ENCODE measurements at places on chromosomes 3 and 15. TPM values are rescaled to one million over a fixed set of nuclear protein-coding genes. Genes with fewer than 3 reads are reported as not detected.

The EPHB1 gene
- total RNA-seq: 0.36 TPM

DNA sequence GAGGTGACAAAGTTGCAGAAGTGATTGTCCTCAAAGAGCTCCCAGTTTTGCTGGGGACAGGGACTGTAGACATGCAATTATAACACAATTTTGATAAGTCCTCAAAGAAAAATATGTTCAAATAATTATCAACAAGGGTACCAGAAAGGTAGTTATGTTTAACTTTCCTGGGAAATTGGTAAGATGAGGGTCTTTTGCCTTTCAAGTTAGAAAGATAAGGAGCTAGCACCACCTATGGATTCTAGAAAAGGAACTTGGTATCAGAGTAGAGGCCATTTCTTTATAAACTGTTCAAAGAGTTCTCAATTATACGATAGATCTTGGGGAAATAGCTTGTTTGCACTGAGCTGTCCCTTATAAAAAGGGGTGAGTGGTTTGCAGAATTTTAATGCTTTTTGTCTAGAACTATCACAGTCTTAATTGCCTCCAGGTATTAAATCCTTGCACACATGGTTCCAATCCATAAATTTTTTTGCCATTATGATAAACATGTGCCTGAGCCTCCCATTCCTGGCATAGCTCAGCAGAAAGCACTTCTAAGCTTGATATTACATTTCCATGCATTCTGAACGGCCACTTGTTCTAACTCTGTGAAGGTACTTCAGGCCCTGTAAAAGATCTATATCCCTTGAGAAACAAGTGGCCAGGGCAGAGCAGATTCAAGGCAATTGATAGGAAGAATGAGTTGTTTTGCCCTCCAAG is 247.5 kb upstream of the LRIG1 start:
- no peak overlapping the region for H3K27ac ChIP-seq
- H3K4me3 ChIP-seq: no peak overlapping the region
- H3K36me3 ChIP-seq: no peaks in the 10 kb centered on the region
- no peak for DNase-seq
- H3K27me3 ChIP-seq: no peaks in the 10 kb centered on the region
- peaks cover 9% of the 10 kb centered on the region for H3K4me1 ChIP-seq

DNA sequence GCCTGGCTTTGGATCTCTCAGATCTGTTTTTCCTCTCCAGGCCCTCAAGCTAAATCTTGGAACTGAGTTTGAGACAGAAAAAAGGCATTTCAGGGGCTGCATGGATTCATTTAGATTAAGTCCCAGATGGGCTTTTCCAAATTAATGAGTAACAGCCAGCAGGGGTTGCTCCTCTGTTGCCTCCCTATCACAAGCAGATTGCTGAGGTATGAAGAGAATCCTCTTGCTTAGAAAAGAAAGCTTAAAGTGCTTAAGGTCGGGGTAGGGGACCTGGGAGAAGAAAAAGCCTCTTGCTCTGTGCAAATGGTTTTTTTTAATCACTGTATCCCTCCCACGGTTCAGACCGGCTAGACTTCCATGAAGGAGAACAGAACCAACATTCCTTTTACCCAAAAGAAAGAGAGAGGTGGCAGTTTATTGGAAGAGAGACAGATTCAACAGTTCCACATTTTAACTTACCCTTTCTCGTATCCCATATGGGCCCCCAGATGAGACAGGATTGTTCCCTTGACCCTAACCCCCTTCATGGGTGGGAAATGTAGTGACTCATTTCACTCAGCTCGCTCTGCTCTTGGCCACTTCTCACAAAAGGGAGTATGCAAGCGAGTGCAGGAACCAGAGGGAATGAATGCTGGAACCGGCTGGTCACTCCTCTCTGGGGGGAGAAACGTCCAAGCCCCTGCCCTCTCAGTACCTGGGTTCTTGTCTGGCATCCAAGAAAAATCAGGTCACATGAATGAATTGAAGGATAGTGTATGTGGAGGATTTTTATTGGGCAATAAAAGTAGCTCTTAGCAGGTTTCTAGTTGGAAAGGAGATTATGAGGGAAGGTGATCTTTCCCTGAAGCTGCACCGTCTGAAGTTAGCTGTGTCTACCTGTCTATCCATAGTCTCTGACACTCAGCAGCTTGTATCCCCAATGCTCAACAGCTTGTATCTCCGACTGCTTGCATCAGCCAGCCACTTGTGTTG is 745.2 kb downstream of the SI start:
- no peaks in the 10 kb centered on the region for H3K27me3 ChIP-seq
- no peak overlapping the region for H3K27ac ChIP-seq
- no peaks in the 10 kb centered on the region for H3K4me1 ChIP-seq

The TBL1XR1 gene
- total RNA-seq: 170 TPM

DNA sequence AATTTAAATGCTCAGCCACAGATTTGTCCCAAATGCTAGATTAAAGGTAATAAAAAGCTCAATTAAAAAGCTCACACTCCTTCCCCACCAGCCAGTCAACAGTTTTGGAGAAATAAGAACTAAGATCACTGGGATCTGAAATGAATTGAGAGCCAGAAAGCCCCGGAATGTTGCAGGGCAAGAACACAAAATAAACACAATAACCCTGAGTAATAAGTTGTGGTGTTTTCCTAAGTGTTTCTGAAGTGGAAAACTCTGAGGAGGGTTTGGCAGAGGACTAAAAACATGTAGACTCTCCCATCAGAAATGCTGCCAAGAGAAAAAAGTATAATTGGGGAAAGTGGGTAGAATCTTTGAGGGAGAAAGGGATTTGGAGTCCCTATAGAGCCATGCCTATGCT is 127.8 kb downstream of the ABI3BP start:
- no peak overlapping the region for H3K4me3 ChIP-seq
- peak; percentile 10 for DNase-seq
- H3K27ac ChIP-seq: no peak overlapping the region
- H3K4me1 ChIP-seq: no peaks in the 10 kb centered on the region
